ENCODE measurements at places on chromosomes 12 and 14.

DNA sequence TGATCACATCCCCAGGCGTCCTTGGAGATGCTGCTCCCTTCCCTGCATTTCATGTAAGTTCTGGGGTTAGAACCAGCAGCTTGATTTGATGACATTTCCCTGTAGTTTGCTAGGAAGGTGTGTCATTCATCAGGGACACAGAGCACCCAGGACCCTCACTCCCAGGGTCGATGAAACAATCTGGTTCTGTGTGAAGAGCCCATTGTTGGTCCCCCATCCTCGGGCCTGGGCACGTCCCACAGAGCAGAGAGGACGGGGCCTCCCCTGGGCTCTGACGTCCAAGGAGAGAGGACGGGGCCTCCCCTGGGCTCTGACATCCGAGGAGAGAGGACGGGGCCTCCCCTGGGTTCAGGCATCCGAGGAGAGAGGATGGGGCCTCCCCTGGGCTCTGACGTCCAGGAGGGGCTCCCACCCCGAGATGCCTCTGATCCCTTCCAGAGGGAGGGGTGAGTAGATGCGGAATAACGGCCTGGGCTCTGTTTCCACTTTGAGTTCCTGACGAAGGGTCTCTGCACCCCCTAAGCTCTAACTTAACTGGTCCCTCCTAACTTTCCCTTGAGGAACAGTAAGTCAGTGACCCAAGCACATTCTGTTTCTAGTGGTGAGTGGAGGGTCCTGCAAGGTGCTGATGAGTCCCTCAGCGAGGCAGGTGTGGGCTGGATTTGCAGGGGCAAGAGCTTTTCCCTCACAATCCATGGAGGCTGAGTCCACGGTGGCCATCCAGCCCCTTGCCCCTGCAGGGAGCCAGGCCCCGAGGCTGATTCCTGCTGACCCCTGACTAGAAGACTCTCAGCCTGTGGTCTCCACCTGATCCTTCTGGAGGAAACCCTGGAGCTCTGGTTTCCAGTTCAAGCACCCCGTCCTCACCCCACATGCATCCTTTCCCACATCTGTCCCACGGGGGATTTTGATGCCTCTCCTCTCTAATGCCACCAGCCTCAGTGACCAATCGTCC lies 35.5 kb upstream of the SFSWAP start:
- no peak overlapping the region for H3K4me3 ChIP-seq
- no peaks in the 10 kb centered on the region for H3K4me1 ChIP-seq
- H3K27me3 ChIP-seq: no peaks in the 10 kb centered on the region
- H3K36me3 ChIP-seq: no peaks in the 10 kb centered on the region
- H3K27ac ChIP-seq: no peak overlapping the region

GRCh38 chr14:88986146-88986841 lies 161.8 kb downstream of the TTC8 start:
- H3K27me3 ChIP-seq: no peaks in the 10 kb centered on the region
- H3K4me1 ChIP-seq: no peaks in the 10 kb centered on the region

GRCh38 chr14:55238019-55238680 lies 33.1 kb upstream of the FBXO34 start:
- no peak overlapping the region for H3K27ac ChIP-seq
- no peaks in the 10 kb centered on the region for H3K27me3 ChIP-seq
- no peaks in the 10 kb centered on the region for H3K36me3 ChIP-seq
- DNase-seq: no peak
- H3K4me3 ChIP-seq: no peak overlapping the region

DNA sequence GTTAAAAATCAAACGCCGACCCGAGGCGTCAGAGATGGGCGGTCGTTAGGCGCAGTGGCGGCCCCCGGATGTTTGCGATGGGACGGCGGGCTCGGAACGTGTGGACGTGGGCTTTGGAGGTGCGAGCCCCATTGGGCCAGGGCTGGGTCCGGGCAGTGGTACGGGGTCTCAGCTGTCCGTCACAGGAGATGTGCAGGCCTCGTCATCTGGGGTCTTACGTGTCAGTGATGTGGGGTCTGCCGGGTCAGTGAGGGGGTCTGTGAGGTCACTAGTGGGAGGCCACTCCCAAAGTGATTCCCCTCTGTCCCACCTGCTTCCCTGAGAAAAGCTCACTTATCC lies 21.6 kb upstream of the CHFR start:
- no peaks in the 10 kb centered on the region for H3K36me3 ChIP-seq
- H3K4me1 ChIP-seq: no peaks in the 10 kb centered on the region
- H3K4me3 ChIP-seq: peak overlapping the region; percentile 57

- H3K36me3 ChIP-seq: no peaks in the 10 kb centered on the region
- H3K4me1 ChIP-seq: peaks cover 5% of the 10 kb centered on the region
- no peaks in the 10 kb centered on the region for H3K27me3 ChIP-seq
- no peak for DNase-seq
- peak overlapping the region; percentile 13 for H3K27ac ChIP-seq
- no peak overlapping the region for H3K4me3 ChIP-seq
These were observed 119.2 kb downstream of the TMTC2 start for GRCh38 chr12:82805812-82806497.

- H3K36me3 ChIP-seq: peaks cover 2% of the 10 kb centered on the region
- H3K4me3 ChIP-seq: peak overlapping the region; percentile 90
- no peaks in the 10 kb centered on the region for H3K27me3 ChIP-seq
- peak overlapping the region; percentile 89 for H3K27ac ChIP-seq
- peaks cover 6% of the 10 kb centered on the region for H3K4me1 ChIP-seq
- DNase-seq: no peak
These were observed 532 bp downstream of the NOC4L start for GRCh38 chr12:132144810-132145168.

DNA sequence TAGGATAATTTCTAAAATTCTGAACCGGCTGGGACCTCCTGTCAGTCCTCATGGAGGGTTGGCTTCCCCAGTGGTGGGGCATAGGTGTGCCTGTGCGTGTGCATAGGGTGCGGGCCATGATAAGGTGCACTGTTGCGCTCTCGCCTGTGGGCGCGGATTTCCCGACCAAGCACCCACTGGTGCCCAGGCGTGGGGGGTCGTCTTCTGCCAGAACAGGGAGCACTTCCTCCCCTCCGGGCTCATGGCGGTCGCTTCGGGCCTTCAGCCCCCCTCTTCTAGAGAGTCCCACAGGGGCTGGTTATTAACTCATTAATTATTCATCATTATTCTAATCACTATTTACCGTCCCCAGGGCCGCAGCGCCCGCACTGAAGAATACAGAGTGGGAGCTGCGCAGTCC lies 2.8 kb downstream of the C1QL4 start:
- peaks cover 27% of the 10 kb centered on the region for H3K4me1 ChIP-seq
- H3K27me3 ChIP-seq: no peaks in the 10 kb centered on the region
- no peak overlapping the region for H3K4me3 ChIP-seq
- no peak for DNase-seq
- H3K36me3 ChIP-seq: 0 out of 2 replicates have a peak, but pooled peaks cover 1% of the 10 kb centered on the region
- no peak overlapping the region for H3K27ac ChIP-seq

- no peaks in the 10 kb centered on the region for H3K27me3 ChIP-seq
- no peaks in the 10 kb centered on the region for H3K36me3 ChIP-seq
- no peak overlapping the region for H3K27ac ChIP-seq
- H3K4me1 ChIP-seq: no peaks in the 10 kb centered on the region
- no peak for DNase-seq
- H3K4me3 ChIP-seq: no peak overlapping the region
These were observed 26.8 kb upstream of the APOF start for GRCh38 chr12:56389412-56389811.

- no peak overlapping the region for H3K27ac ChIP-seq
- no peaks in the 10 kb centered on the region for H3K36me3 ChIP-seq
- no peak for DNase-seq
- no peak overlapping the region for H3K4me3 ChIP-seq
- no peaks in the 10 kb centered on the region for H3K4me1 ChIP-seq
These were observed 68.2 kb downstream of the DDX51 start for GRCh38 chr12:132075714-132076553.
